Common myeloid progenitor, CD34-positive (primary cell): ENCODE measurements at places on chromosomes 6 and 20.

DNA sequence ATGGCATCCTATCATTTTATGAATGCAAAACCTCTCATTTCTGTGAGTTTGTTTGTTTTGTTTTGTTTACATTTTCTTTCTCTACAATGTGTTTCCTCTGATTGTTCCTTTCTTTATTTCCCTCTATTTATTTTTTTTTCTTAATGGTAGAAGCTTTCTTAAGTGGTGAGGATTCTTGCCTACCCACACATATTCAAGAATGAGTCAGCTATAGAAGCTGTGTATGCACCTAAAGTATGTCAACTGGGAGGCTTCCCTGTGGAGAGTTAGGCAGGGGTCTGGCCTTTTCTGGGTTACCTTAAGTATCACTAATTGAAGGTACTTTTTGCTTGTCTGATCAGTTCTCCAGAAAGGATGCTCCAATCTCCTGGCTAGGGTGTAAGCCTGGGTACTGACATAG, 354.0 kb downstream of the ESR1 start:
- peak; percentile 14 for DNase-seq

DNA sequence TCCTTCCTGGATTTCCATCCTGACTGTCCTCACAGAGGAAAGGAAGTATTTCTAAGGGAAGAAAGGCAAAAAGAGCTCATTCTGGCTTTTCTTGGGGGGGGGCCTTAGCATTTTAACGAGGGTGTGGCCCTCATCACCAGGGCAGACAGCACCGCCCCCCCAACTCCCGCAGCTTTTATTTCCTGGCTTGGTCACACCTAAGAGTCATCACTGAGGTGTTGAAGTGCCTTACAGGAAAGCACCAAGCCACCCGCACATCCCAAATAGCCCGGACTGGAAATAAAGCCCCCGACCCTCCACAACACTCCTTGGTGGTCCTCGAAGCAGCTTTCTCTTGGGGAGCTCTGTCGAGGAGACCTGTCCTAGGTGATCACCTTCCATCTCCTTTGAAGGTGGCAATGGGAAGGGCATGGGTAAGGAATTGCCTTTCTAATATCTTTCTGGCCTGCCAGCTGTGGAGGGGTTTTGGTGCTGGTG, 1.3 kb downstream of the PTK7 start:
- no peak for DNase-seq

- no peak for DNase-seq
These were observed 14.4 kb upstream of the RSPH3 start for GRCh38 chr6:159014406-159014805.

DNA sequence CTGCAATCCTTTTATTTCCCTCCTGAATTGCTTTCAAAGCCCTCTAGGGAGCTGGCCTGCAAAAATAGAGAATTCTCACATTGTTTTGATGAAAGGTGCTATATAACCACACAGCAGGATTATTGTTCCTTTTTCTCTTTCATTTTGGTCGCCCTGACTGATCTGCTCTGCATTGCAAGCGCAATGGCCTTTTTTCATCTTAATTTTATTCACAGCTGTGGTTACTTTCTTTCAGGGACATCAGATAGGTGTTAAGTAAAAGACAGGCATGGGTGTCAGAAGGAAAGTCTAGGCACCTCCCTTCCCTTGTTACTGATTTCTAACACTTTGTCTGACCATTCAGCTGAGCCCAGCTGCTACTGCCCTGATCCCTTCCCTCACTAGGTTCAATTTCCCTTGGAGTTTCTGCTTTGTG, 850.5 kb upstream of the MAP3K7 start:
- no peak for DNase-seq

GRCh38 chr20:11926292-11926998, 8.8 kb downstream of the BTBD3 start:
- no peak for DNase-seq

DNA sequence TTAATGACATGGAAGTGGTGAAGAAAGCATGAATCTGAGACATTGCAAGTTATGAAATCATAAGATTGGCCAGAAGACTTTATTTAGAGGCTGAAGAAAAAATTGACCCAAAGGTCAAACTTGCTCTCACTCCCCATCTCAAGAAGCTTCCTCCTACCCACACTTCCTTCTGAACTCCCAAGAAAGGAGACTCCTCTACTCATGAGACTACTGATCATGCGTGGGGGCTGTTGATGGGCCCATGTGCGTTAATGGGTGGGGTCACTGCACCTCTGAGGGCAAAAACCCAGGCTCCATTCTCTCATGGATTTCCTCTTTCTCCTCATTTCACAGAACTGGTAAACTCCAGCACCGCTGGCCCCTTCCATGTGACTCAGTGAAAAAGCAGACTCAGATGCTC, 470.6 kb upstream of the ARID1B start:
- DNase-seq = no peak

- DNase-seq = no peak
These were observed 1531.1 kb downstream of the KHDRBS2 start for GRCh38 chr6:60754879-60755278.
